Fibroblast of upper back skin (primary cell): ENCODE measurements at places on chromosomes 12 and 14.

DNA sequence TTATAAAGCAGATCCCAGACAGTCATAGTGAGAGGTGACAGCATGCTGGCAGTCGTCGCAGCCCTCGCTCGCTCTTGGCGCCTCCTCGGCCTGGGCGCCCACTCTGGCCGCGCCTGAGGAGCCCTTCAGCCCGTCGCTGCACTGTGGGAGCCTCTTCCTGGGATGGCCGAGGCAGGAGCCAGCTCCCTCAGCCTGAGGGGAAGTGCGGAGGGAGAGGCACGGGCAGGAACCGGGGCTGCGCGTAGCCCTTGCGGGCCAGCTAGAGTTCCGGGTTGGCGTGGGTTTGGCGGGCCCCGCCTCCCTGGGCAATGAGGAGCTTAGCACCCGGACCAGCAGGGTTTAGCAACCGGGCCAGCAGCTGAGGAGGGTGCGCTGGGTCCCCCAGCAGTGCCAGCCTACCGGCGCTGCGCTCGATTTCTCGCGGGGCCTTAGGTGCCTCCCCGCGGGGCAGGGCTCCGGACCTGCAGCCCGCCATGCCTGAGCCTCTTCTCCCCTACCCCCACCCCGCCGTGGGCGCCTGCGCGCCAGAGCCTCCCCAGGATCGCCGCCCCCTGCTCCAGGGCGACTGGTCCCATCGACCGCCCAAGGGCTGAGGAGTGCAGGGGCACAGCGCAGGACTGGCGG is 451.2 kb upstream of the DCN start:
- DNase-seq = no peak

GRCh38 chr12:100368066-100368465 is 11.2 kb downstream of the SLC17A8 start:
- no peak for DNase-seq

GRCh38 chr12:51240971-51241370 is 2.3 kb downstream of the DAZAP2 start:
- DNase-seq = no peak

DNA sequence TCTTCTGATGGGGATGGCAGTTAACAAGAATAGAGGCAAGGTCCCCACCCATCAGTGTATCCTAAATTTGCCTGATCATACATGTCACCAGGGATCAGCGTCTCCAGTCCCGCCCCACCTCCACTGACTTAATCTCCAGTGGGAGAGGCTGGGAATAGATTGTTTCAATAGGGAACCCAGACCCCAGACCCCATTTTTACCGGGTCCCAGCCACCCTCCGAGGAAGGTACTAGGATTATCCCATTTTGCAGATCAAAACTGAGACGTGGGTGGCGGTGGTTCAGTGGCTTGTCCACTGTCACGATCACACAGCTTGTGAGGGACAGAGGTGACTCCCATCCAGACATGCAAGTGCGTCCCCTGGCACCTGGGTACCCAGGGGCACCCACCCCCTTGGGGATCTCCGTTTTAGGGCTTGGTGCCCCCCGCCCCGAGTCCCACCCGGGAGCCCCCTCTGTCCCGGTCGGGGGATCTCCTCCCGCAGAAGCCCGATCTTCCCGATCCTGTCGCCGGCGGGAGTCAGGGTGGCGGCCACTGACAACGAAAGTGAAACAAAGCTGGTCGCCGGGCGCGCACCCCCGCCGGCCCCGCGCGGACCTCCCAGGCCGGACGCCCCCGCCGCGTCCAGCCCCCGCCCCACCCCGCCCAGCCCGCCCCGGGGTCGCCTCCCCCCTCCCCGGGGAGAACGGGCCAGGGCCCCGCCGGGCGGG is 523 bp downstream of the WSB2 start:
- no peak for DNase-seq

- no peak for DNase-seq
Observed at GRCh38 chr14:50237427-50237826, 6.0 kb upstream of the SOS2 start.

DNA sequence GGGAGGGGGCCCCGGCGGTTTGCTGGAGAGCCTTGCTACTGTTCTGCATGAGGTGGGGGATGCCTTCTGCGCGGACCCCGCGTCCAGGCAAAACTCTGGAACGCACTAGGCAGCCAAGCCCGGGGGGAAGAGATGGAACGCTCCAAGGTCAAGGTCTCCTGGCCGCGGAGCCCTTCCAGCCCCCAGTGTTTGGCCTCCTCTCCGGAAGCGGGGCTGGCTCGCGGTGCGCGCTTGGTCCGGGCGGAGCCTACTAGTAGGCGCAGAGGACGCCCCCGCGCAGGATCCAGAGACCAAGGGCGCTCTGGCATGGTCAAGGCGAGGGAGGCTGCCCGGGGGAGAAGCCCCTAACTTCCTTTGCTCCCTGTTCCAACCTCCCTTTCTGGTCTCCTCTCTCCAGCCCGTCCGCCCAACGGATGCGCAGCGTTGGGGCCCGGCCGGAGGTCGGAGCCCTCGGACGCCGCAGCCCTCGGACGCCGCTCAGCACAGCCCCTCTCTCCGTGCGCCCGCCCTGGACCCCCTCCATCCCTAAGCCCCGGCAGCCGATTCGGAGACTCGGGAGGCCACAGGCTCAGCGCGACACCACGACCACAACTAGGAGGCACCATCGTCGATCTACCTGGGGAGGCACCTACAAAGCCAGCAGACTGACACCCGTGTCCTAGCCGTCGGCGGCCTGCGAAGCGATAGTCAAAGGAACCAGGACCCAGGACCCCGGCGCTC is 669 bp upstream of the KCNK13 start:
- no peak for DNase-seq

DNA sequence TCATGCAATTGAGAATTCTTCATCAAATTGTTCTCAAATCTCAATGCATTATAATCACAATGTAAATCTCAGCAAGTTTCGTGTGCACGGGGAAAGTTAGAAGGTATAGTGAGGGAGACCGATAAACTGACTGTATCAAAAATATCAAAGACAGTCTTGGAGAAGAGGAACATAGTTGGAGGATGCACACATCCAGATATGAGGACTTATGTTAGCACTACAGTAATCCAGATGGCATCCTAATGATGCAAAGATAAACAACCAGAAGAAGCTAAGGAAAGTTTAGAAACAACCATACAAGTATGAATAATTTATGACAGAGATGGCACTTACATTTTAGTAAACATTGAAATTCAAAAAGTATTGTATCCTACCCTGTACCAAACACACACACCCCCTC is 760.1 kb downstream of the RPS29 start:
- no peak for DNase-seq

DNA sequence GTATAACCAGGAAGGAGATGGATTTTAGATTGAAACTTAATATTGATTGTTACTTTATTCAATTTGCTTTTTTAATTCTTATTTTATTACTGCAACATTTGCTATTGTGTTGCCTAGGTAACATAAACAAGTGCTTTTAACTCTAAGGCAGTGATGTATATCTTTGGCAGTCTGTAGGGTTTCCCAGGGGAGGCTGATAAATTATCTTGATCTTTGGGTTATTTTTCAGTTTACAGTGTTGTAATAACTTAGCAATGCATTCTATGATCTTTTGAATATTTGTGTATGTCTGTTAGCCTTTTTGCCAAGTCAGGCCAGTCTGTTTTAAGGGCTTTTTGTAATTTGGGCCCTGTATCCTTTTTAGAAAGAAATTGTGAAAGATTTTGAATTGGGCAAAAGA is 7.8 kb upstream of the DTD2 start:
- peak; percentile 66 for DNase-seq

DNA sequence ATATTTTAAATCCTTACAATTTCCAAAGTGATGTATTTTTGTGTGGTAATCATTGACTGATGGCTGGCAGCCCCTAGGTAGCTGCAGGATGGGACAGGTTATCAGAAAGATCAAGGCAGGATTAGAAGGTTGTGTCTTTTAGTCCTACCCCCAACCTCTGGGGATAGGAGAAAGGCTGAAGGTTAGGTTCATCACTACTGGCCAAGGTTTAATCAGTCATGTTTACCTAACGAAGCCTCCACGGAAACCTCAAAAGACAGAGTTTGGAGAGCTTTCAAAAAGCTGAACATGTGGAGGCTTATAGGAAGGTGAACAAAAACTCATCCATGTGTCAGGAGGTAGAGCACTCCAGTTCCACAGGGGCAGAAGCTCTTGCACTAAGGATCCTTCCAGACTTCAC is 77.5 kb upstream of the CD163 start:
- no peak for DNase-seq
